ENCODE measurements at places on chromosomes 3 and 15.

DNA sequence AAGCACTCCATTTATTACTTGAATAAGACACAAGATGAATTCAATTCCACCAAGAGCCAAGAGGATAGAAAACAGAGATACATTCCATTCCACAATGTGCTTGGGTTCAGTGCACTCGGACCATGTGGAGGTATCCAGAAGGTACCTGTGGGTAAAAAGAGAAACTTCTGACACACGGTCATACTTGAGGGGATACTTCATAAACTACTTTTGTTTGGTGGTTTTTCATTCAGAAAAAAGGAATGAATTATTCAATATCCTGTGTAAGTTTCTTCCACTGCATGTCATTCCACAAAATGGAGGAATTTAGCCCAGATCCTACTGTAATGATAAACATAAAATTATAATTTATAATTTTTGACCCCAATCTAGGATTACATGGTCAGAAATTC is 5.7 kb downstream of the TM4SF1 start:
- no peak for DNase-seq

- DNase-seq = no peak
Observed at GRCh38 chr3:161028555-161029153, 76.5 kb downstream of the B3GALNT1 start.

- no peak for DNase-seq
Observed at GRCh38 chr3:194738254-194739093, 52.8 kb downstream of the FAM43A start.

GRCh38 chr15:101456057-101456739 is 33.3 kb downstream of the PCSK6 start:
- no peak for DNase-seq

DNA sequence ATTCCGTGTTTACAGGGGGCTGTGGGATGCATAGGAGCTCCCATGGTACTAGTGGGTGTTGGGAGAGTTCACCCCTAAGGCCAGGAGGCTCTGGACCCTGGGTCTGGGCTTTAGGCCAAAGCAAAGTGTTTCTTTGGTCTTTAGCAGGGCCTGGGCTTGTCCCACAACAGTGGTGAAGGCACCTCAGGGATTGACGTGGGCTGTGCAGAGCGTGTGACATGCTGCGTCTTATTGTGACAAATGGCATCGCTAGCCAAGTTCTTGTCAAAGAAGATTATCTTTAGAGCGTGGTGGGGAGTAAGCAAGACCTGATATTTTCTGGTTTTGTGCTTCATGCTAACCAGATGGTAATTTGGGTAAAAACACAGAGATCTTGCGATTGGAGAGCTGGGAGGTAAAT is 170.1 kb downstream of the APBA2 start:
- no peak for DNase-seq

- no peak for DNase-seq
Observed at GRCh38 chr15:87349181-87349580, 907.4 kb downstream of the NTRK3 start.

GRCh38 chr3:169334991-169335390 is 328.5 kb downstream of the MECOM start:
- DNase-seq = no peak

- no peak for DNase-seq
Observed at GRCh38 chr15:61527836-61528580, 298.9 kb upstream of the RORA start.

- no peak for DNase-seq
Observed at GRCh38 chr15:75021341-75021740, 2.0 kb upstream of the PPCDC start.

GRCh38 chr15:87193481-87193880 is 1063.1 kb downstream of the NTRK3 start:
- DNase-seq = no peak

DNA sequence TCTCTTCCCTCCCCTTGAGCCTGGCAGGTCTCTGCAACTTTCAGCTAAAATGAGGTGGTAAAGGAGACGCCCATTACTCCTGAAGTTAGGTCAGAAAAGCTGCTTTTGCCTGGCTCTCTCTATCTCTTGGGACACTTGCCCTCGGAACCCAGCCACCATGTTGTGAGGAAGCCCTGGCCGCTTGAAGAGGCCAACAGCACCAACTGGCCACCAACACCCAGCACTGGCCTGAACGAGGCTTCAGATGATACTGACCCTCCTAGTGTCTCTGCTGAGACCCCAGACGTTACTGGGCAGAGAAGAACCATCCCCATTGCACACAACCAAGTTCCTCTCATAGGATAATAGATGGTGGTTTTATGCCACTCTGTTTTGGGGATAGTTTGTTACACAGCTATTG is 49.5 kb upstream of the PCSK6 start:
- DNase-seq = no peak

DNA sequence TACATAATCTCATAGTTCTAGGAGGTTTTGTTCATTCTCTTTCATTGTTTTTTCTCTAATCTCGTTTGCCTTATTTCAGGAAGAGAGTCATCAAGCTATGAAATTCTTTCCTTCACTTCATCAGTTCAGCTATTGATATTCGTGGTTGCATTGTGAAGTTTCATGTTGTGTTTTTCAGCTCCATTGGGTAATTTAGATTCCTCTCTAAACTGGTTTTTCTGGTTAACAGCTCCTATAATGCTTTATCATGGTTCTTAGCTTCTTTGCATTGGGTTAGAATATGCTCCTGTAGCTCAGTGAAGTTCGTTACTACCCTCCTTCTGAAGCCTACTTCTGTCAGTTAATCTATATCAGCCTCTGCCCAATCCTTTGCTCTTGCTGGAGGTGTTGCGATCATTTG is 69.4 kb upstream of the CD96 start:
- no peak for DNase-seq

GRCh38 chr15:100330221-100330620 is 11.6 kb downstream of the ADAMTS17 start:
- DNase-seq = no peak
